ENCODE measurements at places on chromosomes 13 and 19.
A peak's percentile ranks its signal among the peaks of the same experiment; 100 is the strongest.

DNA sequence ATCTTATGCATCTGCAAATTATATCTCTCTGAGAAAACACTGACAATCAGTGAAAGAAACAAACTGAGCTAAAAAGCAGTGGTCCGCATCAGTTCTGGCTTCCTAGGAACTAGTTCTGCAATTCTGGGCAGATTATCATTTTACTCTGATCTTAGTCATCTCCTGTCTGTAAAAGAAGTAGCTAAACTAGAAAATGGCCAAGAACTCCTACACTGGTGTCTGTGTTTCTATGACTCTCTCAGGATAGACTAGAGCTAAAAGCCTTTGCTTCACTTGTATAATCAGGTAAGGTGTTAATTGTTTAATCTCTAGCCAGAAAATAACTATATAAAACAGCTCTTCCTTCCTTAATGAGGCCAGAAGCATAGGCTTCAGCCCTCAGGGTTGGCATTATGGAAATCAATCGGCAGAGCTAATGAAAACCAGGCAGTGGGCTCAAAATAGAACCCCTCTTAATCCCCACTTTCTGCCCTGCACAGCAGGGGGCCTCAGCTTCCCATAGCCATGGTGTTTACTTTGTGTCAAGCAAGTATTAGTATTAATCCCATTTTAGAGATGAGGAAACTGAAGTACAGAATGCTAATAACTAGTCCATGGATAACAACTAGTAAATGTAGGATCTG lies 459.2 kb downstream of the FGF14 start:
- DNase-seq: no peak

DNA sequence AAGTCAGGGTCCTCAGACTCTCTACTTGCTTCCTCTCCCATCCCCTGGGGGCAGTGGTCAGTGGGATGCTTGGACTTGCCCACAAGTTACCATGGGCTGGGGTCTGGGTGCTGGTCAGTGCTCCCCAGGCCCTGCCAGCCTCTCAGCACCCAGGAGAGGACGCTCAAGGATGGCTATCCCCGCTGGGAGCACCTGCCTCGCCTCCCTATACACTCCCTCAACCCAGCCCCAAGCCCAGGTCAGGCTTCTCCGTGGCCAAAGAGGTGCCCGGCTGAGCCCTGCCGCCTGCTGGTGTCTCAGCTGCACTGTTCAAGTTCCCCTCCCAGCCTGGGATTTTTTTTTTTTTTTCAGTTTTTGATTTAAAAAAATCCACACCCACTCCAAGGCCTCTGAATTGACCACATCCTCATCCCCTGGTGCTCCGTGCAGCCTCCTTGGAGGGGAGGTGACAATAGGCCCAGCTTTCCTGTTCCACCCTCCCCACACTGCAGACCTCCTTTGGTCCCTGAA lies 10.8 kb downstream of the F2RL3 start:
- DNase-seq: peak; percentile 36

DNA sequence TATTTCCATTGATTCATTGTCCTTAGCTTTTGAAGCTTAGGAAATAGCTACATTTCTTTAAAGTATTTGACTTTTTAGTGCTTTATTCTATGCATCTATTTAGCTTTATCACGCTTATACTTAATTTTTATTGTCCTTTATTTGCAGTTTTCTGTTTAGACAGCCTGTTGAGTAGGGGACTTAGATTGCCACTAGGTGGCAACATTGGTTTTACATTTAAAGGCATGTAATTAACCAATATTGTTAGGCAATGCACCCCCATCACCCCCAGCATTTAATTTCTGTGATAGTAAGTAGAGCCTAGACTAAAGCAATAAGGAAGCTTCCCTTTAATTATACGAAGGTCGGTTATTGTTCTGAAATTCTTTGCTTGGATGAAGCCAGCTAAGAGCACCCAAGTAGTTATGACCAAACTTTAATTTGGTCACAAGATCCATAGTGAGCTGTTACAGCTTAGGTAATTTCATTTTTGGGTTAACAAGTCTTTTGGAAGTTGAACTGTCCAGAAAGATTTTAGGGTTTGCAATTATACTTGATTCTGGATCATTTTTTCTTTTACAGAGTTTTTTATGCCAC lies 36.5 kb downstream of the B3GLCT start:
- DNase-seq: peak; percentile 23

- no peak for DNase-seq
Measured at GRCh38 chr13:69545551-69545950, 562.1 kb upstream of the ATXN8OS start.

GRCh38 chr19:13511947-13512346 lies 5.7 kb upstream of the CACNA1A start:
- no peak for DNase-seq

- DNase-seq: no peak
Measured at GRCh38 chr19:38047049-38047438, 140.0 kb downstream of the SIPA1L3 start.

DNA sequence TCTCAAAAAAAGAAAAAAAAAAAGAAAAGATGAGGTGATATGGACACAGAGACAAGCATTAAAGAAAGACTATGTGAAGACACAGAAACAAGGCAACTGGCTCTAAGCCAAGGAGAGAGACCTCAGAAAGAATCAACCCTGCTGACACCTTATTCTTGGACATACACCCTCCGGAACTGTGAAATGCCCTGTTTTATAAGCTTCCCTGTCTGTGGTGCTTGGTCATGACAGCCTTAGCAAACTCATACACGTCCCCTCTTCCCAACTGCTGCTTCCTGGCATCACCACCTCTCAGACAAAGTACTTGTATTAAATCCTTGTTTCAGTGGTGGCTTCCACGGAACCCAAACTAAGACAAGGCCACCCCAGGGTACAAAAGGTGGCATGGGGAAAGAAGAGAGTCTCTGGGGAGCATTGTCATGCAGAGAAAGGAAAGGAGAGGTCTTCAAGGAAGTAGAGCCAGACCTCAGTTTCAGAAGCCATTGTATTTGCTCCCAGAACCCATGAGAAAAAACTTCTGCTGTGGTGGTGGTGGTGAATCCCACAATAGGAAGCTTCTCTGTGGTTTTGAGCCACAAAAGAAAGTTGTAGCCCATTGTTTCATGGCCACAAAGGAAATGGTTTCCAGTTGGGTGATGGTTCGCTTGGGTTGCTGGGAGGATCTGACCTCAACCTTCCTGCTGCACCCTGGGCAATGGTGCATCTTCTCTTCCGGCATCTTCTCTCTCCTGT lies 16.3 kb upstream of the TSPAN16 start:
- DNase-seq: no peak

DNA sequence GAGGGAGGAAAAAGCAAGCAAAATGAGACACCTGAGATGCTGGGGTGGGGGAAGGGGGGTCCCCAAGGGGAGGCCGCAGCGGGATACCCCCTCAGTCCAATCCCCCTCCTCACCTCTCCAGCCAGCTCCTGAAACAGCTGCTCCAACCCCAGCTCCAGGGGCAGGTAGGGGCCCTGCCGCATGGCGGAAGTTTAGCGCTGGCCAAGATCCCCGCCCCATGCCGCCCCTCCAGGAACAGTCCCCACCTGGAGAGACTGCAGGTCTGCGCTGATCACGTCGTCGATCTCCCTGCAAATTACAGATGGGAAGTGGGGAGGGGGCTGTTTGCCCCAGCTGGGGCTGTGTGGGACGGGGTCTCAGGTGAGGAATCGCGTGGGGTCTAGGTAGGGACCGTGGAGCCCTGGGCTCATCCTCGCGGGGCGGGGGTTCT lies 9.0 kb downstream of the CAPN12 start:
- DNase-seq: peak; percentile 45

Measured in HEK293T (cell line).